Stimulated activated CD8-positive, alpha-beta memory T cell treated with anti-CD3 and anti-CD28 coated beads, Interleukin-7, amount 100 ng/mL, for 4 hours (primary cell): ENCODE measurements at places on chromosomes 7 and 10.

DNA sequence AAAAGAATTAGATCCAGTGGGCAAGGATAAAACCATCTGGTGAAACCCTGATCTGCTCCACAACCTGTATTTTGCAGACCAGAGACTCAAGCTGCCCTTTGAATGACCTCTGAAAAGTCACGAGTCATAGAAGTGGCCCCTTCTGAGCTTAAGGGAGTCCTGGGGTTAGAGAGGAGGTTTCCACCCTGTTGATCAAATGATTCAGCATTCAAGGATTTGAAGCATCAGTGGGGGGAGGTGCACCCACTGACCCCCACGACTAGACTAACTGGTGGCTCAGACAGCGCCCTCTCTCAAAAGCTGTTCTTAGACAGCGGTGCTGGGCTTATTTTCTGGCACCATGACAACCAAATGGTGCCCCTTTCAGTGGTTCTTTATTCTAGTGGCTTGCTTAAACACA lies 44.3 kb downstream of the PLCE1 start:
- no peak for DNase-seq

DNA sequence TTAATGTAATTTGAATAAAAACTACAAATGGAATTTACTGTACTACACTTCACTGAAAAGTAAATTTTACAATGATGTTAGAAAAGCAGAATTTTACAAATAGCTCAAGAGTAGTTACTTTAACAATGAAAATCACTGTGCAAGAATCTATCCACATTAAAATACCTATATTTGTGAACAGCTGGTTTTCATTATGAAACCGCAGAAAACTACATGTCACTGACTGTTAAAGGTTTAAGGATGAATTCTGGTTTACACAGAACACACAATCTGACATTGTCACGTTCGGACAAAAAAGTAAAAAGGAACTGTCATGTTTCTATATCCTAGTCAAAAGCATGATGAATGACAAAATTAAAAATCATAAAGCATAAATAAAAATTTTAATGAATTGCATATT lies 415.3 kb upstream of the PRKCQ start:
- DNase-seq, result no peak

GRCh38 chr10:101466016-101466912 lies 112.3 kb downstream of the BTRC start:
- no peak for DNase-seq

- DNase-seq, result no peak
Observed at GRCh38 chr7:131681961-131682360, 125.5 kb upstream of the PODXL start.

DNA sequence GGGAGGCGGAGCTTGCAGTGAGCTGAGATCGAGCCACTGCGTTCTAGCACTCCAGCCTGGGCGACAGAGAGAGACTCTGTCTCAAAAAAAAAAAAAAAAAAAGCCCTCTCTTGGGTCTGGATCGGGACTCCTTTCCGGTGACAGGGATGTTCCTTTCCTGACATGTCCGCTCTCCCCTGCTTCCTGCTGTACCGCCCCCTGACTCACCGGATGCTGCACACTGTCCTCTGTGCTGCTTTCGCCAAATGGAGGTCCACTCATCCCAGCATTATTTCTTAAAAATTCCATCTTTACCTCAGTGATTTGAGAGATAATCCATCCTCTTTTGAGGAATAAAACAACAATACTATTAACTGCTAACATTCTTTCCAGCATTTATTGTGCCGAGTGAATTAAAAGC lies 113.8 kb upstream of the EEPD1 start:
- no peak for DNase-seq

GRCh38 chr10:110730345-110731050 lies 86.4 kb downstream of the RBM20 start:
- no peak for DNase-seq

DNA sequence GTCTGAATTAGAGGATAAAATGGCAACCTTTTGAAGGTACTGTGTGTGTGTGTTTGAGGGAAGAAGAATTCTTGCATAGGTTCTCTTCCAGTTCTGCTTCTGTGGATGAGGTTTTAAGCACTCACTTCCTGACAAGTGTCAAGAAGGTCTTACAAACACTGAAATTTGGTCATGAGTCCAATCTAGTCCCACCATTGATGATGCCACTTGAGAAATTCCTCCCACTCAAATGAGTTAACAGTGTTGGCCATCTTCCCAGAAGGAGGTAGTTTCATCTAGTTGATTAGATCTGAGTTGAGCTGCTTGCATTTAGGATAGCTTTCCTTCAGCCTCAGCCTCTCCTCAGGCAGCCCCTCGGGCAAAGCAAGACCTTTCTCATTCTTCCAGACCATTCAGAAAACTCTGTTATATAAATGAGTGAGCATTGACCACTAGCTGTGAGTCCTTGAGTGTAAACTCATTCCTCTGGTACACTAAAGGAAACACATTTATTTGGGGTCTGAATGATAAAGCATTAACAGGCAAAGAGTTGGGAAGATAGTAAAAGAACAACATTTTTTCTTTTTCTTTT lies 189.5 kb downstream of the TRIL start:
- DNase-seq, result no peak

GRCh38 chr10:43186150-43186549 lies 47.9 kb downstream of the CSGALNACT2 start:
- DNase-seq, result no peak

DNA sequence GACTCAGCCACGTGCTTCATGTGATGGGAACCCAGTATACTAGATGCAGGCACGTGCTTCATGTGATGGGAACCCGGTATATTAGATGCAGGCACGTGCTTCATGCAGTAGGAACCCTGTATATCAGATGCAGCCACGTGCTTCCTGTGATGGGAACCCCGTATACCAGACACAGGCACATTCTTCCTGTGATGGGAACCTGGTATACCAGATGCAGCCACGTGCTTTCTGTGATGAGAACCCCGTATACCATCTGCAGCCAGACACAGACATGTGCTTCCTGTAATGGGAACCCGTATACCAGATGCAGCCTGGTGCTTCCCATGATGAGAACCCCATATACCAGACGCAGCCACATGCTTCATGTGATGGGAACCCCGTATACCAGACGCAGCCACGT lies 44.0 kb downstream of the MGMT start:
- DNase-seq, result no peak

DNA sequence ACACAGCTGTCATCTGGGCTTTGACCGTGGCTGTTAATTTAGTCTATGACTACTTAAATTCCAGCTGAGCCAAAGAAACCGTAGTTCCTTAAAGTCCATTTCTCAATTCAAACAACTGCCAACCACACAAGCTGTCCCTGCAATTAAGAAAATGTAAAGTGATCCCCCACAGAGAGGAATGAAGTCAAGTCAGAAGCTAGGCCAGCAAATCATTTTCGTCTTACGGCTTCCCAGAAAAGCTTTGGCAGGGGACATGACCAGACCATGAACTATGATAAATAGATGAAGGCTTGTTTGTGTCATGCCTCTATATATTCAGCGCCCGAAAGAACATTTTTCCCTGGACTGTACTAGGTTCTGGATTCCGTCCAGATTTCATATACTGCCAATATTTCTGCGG lies 54.6 kb downstream of the HACD1 start:
- DNase-seq, result no peak

DNA sequence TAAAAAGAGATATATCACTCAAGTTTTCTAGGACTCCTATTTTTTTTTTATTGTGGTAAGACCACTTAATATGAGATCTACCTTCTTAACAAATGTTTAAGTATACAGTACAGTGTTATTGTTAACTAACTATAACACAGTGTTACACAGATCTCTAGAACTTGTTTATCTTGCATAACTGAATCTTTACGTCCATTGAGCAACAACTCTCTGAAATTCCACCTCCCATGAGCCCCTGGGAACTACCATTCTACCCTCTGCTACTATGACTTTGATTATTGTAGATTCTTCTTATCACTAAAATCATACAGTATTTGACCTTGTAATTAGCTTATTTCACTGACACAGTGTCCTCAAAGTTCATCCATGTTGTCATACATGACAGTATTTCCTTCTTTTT lies 22.5 kb upstream of the REEP3 start:
- no peak for DNase-seq

- no peak for DNase-seq
Observed at GRCh38 chr7:46658281-46658680, 737.2 kb upstream of the IGFBP3 start.

GRCh38 chr10:10993785-10994184 lies 23.9 kb upstream of the CELF2 start:
- DNase-seq, result no peak

- no peak for DNase-seq
Observed at GRCh38 chr10:132550366-132551092, 12.9 kb downstream of the INPP5A start.

GRCh38 chr7:44980393-44981034 lies 1.7 kb upstream of the MYO1G start:
- DNase-seq, result peak; percentile 59

DNA sequence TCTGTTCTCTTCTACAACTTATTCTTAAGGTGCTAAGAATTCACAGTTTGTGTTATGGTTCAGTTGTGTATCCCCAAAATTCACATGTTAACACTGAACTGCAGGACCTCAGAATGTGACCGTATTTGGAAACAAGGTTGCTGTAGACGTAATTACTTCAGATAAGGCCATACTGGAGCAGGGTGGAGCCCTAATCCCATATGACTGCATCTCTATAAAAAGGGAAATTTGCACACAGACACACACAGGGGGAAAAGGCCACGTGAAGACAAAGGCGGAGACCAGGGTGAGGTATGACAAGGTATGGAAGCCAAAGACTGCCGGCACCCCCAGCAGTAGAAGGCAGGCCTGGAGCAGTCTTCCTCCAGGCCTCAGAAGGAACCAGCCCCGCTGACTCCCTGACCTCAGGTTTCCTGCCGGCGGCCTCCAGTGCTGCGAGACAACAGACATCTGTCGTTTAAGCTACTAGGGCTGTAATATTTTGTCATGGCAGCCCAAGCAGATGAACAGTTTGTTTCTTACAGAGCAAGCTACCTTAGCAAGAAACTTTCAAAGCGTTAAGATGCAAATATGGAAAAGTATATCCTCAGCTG lies 98.7 kb downstream of the PROSER2 start:
- DNase-seq, result no peak

DNA sequence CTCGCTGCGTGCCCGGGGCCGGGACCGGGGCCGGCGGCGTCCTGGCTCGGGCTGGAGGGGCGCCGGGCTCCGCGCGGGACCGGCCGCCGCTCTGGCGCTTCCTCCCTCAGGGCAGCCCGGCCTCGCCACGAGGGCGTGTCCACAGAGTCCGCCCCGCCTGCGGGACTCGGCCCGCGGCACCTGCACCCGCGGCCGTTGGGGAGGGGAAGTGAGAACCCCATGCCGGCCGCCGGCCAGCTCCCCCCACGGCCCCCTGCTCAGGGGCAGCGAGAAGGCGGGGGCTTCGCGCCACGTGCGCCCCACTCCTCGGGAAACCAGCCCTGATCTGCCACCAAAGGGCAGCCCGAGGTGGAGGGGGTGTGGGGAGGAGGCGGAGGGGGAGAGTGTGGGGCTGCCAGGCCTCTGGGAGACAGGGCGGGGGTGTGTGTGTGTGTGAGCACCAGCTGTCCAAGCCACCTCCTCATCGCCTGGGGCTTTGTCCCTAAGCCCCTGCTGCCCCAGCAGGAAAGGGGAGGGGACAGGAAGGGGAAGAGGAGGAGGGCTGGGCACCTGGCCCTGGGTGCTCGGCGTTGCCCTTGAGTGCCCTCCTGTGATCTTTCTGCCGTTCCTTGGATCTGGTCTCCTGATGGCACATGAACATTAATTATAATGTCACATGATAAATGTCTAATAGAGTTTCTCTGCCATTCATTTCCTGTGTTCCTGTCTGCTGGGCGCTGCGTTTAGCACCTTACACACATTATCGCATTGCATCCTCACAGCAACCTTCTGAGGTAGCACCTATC lies at the start of gene PIK3AP1:
Gene PIK3AP1 (minus strand): TSS at position 93 of the 785 bp plus-strand sequence. CDS start 120 bp downstream, outside the sequence.
- peak; percentile 49 for DNase-seq

- no peak for DNase-seq
Observed at GRCh38 chr7:135943134-135943879, 33.9 kb downstream of the MTPN start.

- peak; percentile 1 for DNase-seq
Observed at GRCh38 chr7:156751319-156751718, 110.7 kb downstream of the RNF32 start.

- no peak for DNase-seq
Observed at GRCh38 chr10:14385596-14386593, 55.2 kb upstream of the FRMD4A start.

DNA sequence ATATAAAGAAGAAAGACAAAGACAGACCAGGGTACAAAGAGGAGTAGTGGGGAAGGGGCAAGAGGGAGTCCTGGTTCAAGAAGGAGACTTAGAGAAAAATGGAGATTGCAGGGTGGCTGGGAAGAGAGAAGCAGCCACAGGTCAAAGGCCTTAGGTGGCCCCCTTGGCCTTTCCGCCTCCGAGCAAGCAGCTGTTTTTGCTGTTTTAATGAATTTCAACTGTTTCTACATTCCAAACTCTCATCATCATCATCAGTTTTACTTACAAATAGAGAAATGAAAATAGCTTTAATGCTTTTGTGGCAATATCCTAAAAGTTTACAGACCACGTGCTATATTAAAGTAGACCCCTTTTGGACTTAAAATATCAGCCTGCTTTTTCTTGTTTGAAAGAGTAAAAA lies 399.7 kb downstream of the EXOC4 start:
- no peak for DNase-seq

GRCh38 chr7:12127455-12127854 lies 83.6 kb upstream of the TMEM106B start:
- DNase-seq, result no peak

DNA sequence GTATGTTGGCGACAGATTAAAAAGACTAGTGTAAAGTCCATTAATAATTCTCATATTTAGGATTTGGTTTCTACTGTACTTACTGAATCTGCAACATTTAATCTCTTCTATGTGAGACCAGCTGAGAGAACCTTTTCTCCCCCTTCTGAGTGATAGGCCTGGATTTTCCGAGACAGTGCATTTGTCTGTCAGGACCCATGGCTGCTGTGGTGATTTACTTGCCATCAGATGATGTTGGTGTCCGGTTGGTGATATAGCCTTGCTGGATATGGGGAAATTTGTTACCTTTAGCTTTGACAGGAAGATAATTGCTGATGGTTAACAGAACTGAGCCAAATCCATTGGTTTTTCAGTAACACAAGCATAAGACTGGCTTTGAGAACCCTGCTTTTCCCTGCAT lies 517.2 kb downstream of the LRMDA start:
- no peak for DNase-seq

- DNase-seq, result no peak
Observed at GRCh38 chr7:106465704-106466468, 181.1 kb upstream of the NAMPT start.

DNA sequence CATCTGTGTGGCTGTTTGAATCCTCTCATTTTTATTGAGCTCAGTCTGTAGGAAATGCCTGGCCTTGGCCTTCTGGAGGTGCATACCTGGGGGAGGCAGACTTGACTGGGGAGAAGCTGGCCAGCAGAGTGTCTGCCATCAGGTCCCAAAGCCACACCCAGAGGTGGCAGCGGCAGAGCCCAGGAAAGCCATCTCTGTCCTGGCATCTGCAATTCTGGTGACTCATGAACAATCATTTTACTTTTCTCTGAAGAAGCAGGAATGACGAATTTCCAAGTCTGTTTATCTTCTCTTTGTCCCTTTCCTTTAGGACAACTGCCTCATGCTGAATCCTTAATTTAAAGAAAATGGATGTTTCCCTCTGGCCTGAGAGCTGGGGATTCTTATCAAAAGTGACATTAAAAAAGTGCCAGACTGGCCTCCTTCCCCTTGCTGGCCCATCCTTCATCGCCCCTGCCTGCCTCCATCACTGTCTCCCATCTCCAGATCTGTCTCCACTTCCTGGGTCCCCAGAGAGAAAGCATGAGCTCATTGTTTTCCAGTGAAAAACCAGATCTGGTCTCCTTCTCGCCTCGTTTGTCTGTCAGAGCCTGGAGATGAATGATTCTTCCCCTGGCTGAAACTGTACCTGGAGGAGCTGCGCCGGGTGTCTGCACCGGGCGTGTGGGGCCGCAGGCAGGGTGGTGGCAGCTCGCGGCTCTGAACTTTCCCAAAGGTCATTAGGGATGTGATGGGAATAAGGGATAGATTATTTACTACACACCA lies 124.5 kb downstream of the TMEM178B start:
- DNase-seq, result no peak
